ENCODE measurements at places on chromosomes 6 and 20.

DNA sequence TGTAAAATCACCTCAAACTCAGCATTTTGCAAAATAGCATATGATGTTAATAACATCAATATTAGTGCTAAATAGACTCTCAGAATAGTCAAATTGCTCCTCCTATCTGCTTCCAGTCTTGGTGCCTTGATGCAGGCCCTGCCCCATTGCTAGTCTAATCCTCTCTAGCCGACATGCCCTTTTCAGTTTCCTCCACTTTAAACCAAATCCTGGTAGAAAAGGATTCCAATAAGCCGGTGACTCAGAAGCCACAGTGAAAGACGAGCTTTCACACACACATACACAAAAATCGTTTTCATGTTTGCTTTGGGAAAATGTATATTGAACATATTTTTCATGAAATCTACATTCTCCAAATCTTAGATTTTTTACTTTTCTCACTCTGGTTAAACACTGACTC, 203.1 kb downstream of the LMBRD1 start:
- DNase-seq: no peak

DNA sequence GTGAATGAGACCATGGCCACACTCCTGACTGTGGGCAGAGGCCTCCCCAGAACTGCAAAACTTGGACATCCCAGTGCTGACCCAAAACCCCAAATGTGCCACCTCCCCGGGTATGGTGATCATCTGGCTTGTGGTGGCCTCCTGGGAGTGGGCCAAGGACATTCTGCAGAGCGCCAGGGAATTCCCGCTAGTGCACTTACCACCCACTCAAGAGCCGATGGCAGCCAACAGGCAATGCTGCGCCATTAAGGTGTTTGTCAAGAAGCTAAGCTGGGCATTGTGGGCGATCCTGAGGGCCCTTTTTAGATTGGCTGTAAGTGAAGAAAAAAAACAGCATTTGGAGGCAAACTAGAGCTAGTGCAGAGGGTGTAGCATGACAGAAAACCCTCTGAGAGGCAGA, 9.4 kb downstream of the MMP24 start:
- DNase-seq: no peak

DNA sequence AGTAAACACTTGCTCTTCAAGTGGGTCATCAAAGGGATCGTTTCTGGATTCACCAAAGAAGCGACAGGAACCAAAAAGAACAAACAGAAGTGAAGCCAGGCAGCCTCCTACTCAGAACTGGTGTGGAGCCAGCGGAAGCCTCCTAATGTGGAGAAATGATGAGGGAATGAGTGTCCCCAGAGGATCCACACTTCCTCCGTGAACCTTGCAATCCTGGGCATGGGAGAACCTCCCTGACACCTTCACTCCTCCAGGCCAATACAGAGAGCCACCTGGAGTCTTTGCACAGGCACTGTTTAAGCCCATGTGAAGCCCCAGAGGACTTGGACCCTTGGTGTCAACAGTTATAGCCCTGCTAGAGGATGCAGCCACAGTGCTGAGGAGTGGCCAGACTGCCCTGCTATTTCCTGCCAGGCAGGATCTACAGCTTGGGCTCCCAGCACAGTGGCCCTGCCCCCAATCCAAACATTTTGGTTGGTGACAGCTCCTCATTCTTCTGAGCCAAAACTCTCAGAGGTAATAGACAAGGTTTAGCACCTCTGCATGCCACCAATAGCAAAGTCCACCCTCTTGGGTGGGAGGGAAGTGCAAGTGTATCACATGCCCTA, 23.2 kb upstream of the SERINC1 start:
- no peak for DNase-seq

DNA sequence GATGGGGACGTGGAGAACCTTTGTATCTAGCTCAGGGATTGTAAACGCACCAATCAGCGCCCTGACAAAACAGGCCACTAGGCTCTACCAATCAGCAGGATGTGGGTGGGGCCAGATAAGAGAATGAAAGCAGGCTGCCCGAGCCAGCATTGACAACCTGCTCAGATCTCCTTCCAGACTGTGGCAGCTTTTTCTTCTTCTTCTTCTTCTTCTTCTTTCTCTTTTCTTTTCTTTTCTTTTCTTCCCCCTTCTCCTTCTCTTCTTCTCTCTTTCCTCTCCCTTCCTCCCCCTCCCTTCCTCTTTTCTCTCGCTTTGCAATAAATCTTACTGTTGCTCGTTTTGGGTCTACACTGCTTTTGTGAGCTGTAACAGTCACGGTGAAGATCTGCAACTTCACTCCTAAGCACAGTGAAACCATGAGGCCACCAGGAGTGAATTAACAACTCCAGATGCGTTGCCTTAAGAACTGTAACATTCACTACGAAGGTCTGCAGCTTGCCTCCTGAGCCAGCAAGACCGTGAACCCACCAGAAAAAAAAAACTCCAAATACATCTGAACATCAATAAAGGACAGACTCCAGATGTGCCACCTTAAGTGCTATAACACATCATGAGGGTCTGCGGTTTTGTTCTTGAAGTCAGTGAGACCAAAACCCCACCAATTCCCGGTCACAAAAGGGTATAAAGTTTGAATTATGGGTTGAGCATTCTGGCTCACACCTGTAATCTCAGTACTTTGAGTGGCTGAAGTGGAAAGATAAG, 19.6 kb upstream of the SERPINB1 start:
- DNase-seq: no peak

- no peak for DNase-seq
Observed at GRCh38 chr20:35467339-35468224, 12.2 kb downstream of the CEP250 start.

GRCh38 chr20:34526466-34526865, 10.2 kb downstream of the DYNLRB1 start:
- DNase-seq: no peak

DNA sequence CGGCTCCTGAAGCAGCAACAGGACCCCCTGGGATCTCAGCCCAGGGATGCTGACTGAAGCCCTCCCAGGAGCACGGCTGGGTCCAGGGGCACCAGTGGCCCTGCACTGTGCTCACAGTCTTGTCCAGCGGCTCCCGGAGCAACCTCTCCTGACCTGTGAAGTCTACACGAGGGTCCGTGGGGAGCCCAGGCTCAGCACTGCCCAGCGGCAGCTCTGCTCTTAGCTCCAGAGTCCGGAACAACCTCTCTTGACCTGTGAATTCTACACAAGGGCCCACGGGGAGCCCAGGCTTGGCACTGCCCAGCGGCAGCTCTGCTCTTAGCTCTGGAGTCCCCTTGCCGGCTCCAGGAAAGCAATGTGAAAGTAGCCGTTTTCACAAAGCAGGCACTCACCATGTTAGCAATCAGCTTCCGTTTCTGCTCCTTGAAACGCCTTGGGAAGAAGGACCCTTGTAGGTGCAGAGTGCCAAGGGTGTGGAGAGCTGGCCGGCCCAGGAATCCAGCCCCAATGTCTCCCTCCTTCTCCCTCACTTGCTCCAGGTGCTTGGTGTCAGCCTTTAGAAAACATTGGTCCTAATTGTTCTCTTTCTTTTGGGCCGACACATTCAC, 310.9 kb downstream of the CDH4 start:
- DNase-seq: no peak

GRCh38 chr6:14770040-14770439, 475.8 kb upstream of the JARID2 start:
- DNase-seq: no peak

- no peak for DNase-seq
Observed at GRCh38 chr6:126380072-126380583, 40.2 kb downstream of the CENPW start.

GRCh38 chr6:43884652-43885022, 114.6 kb downstream of the VEGFA start:
- no peak for DNase-seq
